ENCODE measurements at places on chromosomes 12 and 14.

DNA sequence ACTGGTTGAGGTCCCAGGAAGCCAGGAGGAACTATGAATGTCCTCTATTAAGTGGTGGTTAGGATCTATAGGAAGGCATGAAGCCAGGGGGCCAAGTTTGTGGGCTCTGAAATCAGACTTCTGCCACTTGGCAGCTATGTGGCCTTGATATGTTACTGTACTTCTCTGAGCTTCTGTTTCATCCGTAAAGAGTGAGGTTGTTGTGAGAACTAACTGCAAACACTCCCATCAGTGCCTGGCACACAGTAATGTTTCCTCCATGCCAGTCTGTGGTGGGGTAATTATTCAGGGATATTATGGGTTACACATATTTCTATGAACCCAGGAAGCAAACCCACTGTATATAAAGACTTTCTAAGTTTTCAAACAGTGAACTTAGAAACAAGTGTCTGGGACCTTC, 57.4 kb downstream of the PLXNC1 start:
- no peak for DNase-seq
- no peaks in the 10 kb centered on the region for H3K27me3 ChIP-seq
- H3K4me3 ChIP-seq = no peak overlapping the region
- H3K4me1 ChIP-seq = no peaks in the 10 kb centered on the region
- H3K27ac ChIP-seq = no peak overlapping the region

GRCh38 chr12:7834701-7835100, 38.0 kb downstream of the SLC2A14 start:
- H3K4me3 ChIP-seq = no peak overlapping the region
- no peaks in the 10 kb centered on the region for H3K4me1 ChIP-seq
- no peak for DNase-seq
- H3K27me3 ChIP-seq = no peaks in the 10 kb centered on the region
- H3K36me3 ChIP-seq = no peaks in the 10 kb centered on the region

GRCh38 chr14:58571256-58571655, 66.5 kb upstream of the DACT1 start:
- no peak overlapping the region for H3K4me3 ChIP-seq
- H3K27me3 ChIP-seq = no peaks in the 10 kb centered on the region
- H3K36me3 ChIP-seq = no peaks in the 10 kb centered on the region

DNA sequence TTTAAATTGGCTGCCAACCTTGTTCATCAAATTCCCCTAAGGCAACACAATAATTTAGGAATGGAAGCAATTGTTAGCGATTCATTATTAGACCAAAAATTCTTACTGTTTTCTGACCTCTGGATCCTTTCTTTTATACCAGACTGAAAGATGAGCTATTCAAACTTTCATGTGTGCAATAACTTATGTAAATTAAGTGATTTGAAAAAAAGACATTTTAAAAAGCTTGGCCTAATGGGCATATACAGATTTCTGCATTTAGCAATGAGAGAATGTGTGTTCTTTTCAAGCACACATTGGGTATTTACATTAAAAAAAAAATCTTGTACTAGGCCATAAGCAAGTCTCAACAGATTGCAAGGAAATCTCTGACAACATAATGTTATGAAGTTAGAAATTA, 65.5 kb downstream of the C12orf75 start:
- no peak overlapping the region for H3K4me3 ChIP-seq
- no peaks in the 10 kb centered on the region for H3K36me3 ChIP-seq
- H3K4me1 ChIP-seq = peaks cover 4% of the 10 kb centered on the region
- H3K27me3 ChIP-seq = no peaks in the 10 kb centered on the region
- DNase-seq = no peak

DNA sequence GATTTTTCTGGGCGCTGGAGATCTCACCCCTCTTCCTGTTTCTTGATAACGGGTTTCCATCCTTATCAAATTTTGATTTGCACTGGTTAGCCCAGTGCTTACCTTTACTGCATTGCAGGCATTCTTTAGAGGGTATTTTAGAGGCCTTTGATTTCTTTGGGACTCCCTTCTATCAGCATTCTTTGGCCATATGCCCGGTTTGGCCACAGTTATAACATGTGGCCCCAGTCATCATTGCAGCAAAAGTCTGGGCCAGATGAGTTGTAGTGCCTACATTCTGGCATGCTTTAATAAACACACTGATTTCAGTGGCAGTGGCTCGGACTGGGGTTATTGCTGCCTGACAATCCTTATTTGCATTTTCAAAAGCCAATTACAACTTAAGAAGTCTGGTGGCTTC, 82.3 kb downstream of the KCNMB4 start:
- no peaks in the 10 kb centered on the region for H3K36me3 ChIP-seq
- H3K27me3 ChIP-seq = no peaks in the 10 kb centered on the region
- no peaks in the 10 kb centered on the region for H3K4me1 ChIP-seq
- H3K27ac ChIP-seq = no peak overlapping the region
- no peak overlapping the region for H3K4me3 ChIP-seq

DNA sequence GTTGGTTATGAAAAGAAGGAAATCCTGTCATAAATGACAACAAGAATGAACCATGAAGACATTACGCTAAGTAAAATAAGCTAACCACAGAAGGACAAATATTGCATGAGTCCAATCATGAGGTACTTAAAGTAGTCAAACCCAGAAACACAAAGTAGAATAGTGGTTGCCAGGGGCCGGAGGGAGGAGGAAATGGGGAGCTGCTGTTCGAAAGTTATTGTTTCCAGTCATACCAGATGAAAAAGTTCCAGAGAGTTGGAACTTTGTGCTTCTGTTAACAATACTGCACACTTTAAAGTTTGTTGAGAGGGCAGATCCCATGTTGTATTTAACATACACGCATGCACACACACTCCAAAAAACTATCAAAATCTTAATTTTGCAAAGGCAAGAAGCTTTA, 69.3 kb downstream of the COCH start:
- H3K4me1 ChIP-seq = no peaks in the 10 kb centered on the region
- peaks cover 54% of the 10 kb centered on the region for H3K36me3 ChIP-seq
- H3K27ac ChIP-seq = no peak overlapping the region
- H3K4me3 ChIP-seq = no peak overlapping the region
- DNase-seq = no peak

DNA sequence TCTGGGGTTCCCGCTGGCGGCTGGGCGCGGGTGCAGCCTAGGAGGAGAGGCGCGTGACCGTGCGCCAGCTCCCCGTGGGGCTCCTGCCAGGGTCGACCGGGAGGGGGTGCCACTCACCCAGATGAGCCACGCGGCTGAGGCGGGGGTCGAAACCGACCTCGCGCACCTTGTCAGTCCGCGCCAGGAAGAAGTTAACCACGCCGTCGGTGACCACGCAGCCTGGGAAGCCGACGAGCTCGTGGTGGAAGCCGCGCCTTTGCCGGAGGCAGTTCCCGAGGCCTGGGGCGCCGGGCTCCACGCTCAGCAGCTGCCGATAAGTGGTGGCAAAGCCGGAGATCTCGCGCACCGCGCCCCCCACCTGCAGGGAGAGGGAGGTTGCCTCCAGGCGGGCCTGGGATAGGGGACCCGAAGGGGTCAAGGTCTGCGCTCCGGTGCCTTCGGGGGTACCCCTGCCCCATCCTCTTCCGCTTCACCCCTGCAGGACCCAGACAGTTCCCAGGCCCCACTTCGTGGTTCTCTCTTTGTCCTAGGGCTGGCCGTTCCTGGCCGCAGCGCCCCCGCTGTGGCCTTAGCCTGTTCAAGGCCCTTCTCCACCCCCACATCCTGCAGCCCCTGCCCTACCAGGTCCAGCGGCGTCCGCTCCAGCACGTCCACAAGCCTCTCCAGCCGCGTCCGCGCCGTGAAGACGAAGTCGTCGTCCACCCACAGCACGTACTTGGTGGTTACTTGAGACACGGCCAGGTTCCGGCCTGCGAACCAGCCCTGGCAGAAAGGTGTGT, 5.3 kb downstream of the B4GALNT1 start:
- H3K4me3 ChIP-seq = no peak overlapping the region
- H3K27me3 ChIP-seq = no peaks in the 10 kb centered on the region
- peaks cover 30% of the 10 kb centered on the region for H3K36me3 ChIP-seq

GRCh38 chr14:47022721-47023120, 371.1 kb upstream of the RPL10L start:
- H3K4me3 ChIP-seq = no peak overlapping the region
- H3K27me3 ChIP-seq = no peaks in the 10 kb centered on the region
- no peak overlapping the region for H3K27ac ChIP-seq
- DNase-seq = peak; percentile 4
- no peaks in the 10 kb centered on the region for H3K4me1 ChIP-seq
- no peaks in the 10 kb centered on the region for H3K36me3 ChIP-seq

DNA sequence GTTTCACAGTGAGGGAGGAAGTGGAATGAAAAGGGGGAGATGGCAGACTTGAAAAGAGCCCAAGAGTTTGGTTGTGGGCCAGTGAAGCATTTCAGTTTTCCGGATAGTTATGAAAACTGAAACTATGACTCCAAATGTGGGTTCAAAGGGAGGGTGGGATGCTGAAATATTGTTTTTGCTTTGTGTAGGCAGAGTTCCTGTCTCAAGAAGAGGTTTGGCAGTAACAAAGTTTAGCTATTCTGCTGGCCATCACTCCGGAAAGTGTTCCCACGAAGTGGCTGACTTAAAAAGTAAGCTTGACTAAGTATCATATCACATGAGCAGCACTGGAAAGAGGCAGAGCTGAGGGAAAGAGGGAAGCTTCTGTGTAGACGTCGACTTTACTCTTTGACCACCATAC, 85.2 kb downstream of the CAND1 start:
- no peaks in the 10 kb centered on the region for H3K36me3 ChIP-seq
- H3K4me1 ChIP-seq = peaks cover 34% of the 10 kb centered on the region
- no peaks in the 10 kb centered on the region for H3K27me3 ChIP-seq
- no peak for DNase-seq
- H3K27ac ChIP-seq = no peak overlapping the region

DNA sequence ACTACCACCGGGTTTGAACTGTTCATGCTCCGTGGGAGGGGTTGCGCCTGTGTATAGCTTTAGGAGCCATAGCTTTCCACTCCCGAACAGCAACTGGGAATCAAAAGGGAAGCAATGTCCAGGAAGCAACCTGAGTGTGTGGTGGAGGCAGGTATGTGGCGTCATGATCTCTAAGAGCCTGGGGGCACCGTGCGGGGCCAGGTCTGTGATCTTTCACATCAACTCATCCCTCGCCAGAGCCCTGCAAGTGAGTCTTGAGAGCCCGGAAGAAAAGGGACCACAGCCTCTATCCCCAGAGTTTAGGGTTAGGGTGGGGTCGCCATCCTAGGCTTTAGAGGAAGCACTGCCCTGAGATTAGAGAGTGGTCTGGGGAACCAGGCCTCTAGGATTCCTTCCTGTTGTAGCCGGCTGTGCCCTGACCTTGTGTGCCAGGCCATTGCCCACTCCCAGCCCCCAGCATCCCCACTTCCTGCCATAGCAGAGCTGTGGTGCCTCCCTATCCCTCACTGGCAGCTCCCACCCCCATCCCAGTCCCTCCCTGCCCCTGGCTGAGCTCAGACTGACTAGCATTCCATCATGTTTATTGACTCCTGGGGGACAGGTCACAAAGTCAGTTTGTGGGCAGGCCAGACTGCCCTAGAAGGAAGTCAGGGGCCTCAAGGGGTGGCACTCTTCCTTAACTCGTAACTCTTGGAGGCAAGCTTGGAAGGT, 745 bp upstream of the ADCY4 start:
- H3K27me3 ChIP-seq = peaks cover 7% of the 10 kb centered on the region
- no peaks in the 10 kb centered on the region for H3K36me3 ChIP-seq
- H3K27ac ChIP-seq = no peak overlapping the region

GRCh38 chr12:104551-105081, 38.0 kb downstream of the IQSEC3 start:
- no peaks in the 10 kb centered on the region for H3K36me3 ChIP-seq
- peak; percentile 73 for DNase-seq
- H3K4me1 ChIP-seq = peaks cover 15% of the 10 kb centered on the region
- peak overlapping the region; percentile 16 for H3K4me3 ChIP-seq
- H3K27ac ChIP-seq = no peak overlapping the region

DNA sequence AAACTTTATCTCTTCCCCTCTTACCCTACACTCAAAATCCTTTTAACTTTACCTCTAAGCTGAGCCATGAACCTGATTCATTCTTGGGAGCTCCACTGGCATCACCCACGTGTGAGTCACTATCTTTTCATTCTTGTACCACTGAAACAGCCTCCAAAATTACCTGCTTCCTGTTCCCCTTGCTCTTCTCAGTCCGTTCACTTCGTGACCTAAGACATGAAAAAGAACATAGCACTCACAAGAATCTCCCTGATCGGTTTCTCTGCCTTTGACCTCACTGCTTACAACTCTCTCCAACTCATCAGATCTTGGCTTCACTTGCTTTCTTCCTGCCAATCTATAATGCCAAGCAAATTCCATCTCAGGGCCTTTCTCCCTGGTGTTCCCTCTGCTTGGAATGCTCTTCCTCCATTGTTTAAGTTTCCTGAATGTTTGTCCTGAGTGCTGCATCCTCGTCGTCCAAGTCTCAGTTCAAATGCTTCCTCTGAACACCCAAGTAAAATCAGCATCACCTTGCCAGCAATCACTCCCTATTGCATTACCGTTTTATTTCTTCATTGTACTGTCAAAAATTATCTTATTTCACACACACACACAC, 9.2 kb downstream of the GLIPR1 start:
- peaks cover 8% of the 10 kb centered on the region for H3K36me3 ChIP-seq
- H3K4me3 ChIP-seq = no peak overlapping the region
- no peak overlapping the region for H3K27ac ChIP-seq
- no peaks in the 10 kb centered on the region for H3K27me3 ChIP-seq
- DNase-seq = no peak

- H3K4me3 ChIP-seq = no peak overlapping the region
- no peaks in the 10 kb centered on the region for H3K36me3 ChIP-seq
- DNase-seq = no peak
- H3K4me1 ChIP-seq = no peaks in the 10 kb centered on the region
- no peaks in the 10 kb centered on the region for H3K27me3 ChIP-seq
These were observed 128.9 kb upstream of the SOX5 start for GRCh38 chr12:24078318-24078765.

DNA sequence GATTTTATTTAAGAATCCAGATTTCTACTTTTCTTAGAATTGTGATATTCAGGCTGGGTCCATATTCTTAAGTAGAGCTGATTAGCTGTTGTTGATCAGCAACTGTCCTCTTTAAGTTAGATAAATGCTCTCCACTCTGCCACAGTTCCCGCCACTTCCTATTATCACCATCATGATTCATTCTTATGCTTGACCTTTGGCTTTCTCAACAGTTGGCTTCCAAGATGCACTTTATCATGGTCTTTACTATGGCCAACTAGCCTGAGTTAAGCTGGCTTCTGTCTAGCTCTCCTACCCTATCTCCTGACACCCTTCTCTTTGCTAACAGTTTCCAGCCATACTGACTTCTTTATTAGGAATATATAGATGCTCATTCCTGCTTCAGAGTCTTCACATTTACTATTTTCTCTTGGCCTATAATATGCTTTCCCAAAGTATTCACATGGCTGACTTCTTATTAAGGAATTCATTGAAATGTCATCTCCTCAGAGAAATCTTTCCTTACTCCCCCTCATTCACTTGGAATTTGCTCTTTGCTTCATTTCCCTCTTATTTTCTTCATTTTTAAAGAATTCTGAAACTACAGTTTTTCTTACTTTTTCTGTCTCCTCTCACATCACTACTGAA, 149.0 kb upstream of the IGF1 start:
- DNase-seq = no peak
- H3K4me1 ChIP-seq = no peaks in the 10 kb centered on the region
- no peak overlapping the region for H3K27ac ChIP-seq
- H3K27me3 ChIP-seq = no peaks in the 10 kb centered on the region
- H3K4me3 ChIP-seq = no peak overlapping the region

GRCh38 chr12:49777800-49778748, 36.7 kb downstream of the TMBIM6 start:
- no peak overlapping the region for H3K4me3 ChIP-seq
- H3K27ac ChIP-seq = no peak overlapping the region
- peaks cover 8% of the 10 kb centered on the region for H3K4me1 ChIP-seq
- H3K27me3 ChIP-seq = no peaks in the 10 kb centered on the region

- H3K36me3 ChIP-seq = peaks cover 19% of the 10 kb centered on the region
- no peak overlapping the region for H3K27ac ChIP-seq
- H3K4me1 ChIP-seq = peaks cover 13% of the 10 kb centered on the region
- H3K4me3 ChIP-seq = no peak overlapping the region
These were observed 86.7 kb downstream of the B4GALNT3 start for GRCh38 chr12:546265-546919.
